ENCODE measurements at places on chromosomes 12 and 14. TPM values are rescaled to one million over a fixed set of nuclear protein-coding genes. Genes with fewer than 3 reads are reported as not detected.
A peak's percentile ranks its signal among the peaks of the same experiment; 100 is the strongest.

DNA sequence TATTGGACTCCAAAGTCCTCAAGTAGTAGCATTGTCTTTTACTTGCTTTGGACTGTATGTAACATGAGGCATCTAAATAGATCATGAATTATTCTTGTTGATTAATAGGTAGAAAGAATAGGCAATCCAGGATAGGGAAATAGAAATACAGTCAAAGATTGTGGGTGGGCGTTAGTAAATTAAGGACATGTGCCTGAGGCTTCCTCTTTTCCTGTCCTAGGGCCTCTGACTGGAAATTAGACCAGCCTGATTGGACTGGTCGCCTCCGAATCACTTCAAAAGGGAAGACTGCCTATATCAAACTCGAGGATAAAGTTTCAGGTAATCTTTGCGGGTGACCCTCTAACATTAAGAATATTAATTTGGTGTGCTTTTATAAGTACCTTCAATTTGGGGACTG lies 7.6 kb downstream of the NECAP1 start:
- no peak for DNase-seq

GRCh38 chr14:64880221-64881121 lies 764 bp upstream of the SPTB start:
- peak; percentile 56 for DNase-seq

GRCh38 chr12:93121729-93122488 lies 192.8 kb upstream of the EEA1 start:
- DNase-seq = no peak

The AQP6 gene
- total RNA-seq = 0.09 TPM

The CIROP gene
- total RNA-seq = not detected
